Cortex of kidney (tissue), 1 donor: ENCODE measurements at places on chromosomes 7 and 10.

DNA sequence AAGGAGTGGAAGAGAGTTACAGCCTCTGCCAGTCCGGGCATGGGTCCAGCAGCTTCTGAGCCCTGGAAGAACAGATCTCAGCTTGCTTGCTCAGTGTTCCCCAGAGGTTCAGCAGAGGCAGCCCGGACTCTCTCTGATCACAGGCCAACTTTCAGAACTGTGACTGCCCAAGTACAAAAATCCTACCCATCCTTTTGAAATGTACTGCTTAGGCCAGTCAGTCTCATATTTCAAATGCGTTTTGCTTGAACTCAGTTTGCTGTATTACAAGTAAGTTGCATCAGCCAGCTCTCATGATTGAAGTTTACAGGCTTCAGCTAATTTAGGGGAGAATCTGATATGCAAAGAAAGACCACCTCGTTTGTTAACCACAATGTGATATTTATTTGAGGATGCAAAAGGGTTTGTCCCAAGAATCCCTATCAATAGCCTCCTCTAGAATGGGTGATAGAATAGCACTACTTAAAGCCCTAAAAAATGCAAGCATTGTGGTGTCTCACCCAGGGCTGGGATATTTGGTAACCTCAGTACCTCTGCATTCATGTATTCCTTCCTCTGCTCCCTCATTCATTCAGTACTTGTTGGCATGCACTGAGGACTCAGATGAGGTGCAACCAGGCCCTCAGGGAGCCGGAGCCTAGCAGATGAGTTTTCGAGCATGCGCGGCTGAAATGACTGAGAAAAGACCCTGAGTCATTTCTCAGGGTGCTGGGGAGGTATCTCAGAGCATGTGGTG, 7.0 kb downstream of the AIMP2 start:
- no peak for DNase-seq

- no peak for DNase-seq
Measured at GRCh38 chr7:100477871-100478267, 1.1 kb downstream of the TSC22D4 start.

DNA sequence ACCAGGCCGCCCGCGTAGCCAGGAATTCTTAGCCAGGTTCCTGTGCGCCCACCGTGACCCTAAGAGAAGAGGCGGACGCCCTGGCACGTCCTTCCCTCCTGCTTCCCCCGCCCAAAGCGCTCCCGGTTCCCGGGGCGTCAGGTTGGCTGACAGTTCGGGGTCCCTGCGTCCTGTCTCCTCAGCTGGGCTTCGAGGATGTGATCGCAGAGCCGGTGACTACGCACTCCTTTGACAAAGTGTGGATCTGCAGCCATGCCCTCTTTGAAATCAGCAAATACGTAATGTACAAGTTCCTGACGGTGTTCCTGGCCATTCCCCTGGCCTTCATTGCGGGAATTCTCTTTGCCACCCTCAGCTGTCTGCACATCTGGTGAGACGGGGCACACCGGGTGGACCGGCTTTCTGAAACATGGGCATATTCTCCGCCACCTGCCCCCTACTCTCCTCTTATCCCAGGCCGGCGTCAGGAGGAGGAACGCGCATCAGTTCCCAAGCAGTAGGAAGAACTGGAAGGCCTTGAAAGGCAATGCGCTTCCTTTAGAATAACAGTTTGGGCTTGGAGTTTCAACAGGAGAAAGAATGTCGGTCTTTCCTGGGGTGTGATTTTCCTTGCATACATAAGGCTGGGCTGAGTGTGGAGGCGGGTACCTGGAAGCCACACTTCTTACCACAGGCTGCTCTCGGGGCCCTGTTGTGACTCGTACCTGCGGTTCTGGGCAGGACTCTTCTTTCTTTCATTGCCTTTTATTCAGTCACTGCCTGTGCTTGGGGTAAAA, 728 bp downstream of the CAV2 start:
- DNase-seq, result no peak

- DNase-seq, result no peak
Measured at GRCh38 chr7:34036051-34036920, 130.9 kb downstream of the BMPER start.

DNA sequence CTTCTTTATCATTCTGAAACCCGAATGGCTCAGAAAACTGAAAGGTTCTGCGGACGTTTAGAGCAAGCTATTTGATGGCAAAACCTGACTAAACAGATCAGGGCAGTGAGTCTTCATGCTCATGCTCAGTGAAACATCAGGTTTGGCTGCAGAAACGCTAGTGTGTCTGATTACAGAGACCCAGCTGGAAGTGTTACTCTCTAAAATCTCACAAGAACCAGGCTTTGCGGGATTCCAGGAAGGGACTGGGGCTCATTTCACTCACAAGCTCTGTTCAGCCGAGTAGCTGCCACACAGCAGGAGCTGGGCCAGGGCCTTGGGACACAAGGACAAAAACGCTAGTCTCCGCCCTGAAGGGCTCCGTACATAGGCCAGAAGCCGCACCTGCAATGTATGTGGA, 2.9 kb downstream of the PITRM1 start:
- no peak for DNase-seq

DNA sequence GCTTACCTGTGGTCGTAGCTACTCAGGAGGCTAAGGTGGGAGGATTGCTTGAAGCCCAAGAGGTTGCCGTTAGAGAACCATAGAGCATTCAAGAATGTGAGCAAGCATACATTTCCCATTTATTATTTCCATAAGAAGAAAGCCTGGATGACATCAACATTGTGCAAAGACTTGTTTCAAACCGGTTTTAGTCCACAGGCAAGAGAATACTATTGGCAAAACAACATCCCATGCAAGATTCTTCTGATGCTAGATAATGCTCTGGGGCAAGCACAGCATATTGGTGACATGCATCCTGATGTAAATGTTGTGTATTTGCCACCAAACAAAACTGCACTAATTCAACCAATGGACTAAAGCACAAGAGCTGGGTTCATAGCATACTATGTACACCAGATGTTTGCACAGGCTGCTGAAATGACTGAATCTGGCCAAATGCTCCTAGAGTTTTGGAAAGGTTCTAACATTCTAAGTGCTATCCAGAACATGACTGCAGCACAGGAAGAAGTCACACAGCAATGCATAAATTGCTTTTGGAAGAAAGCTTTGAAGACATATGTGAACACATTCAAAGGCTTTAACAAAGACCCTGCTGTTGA, 42.6 kb downstream of the OTUD1 start:
- DNase-seq, result no peak

DNA sequence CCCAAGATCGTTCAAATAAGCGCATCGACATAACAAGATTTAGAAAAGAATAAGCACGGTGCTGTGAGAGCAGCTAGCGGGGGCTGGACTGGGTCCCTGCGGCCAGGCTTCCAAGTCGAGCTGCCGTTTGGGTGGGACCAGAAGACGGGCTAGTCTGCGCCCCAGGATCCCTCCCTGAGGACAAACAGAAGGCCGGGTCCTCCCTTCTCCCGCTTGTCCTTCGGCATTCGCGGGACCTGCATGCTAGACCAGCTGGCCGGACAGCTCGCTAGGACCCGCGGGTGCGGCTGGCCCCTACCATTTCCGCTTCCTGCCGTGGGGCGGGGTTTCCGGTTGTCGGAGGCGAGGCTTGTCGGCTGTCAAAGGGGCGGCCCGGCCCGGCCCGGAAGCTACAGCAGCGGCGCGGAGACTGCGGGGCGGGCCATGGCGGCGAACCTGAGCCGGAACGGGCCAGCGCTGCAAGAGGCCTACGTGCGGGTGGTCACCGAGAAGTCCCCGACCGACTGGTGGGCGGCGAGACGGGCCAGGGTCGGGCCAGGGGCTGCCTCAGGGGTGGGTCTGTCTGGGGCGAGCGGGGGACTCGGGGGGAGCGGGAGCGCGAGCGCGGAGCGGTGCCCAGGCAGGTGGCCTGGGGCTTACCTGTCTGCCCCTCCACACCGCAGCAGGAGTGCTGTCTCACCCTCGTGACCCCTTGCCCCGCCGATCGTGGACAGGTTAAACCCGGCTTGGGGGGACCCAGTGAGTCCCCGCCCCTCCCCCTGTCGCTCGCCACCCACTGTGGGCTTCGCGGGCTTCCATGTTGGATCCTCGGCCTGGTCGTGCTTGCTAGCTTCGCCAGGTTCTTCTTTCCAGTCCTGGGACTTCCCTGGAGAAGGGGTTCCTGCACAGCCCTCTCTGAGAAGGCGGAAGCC, at the start of gene DBNL:
DBNL (plus strand) TSS at position 388 of the 911 bp plus-strand sequence; CDS start at position 424, 36 bp downstream.
- DNase-seq, result peak; percentile 65

- DNase-seq, result no peak
Measured at GRCh38 chr7:70588191-70588921, 543.6 kb upstream of the GALNT17 start.

- DNase-seq, result no peak
Measured at GRCh38 chr10:101570428-101571270, 17.4 kb downstream of the POLL start.

GRCh38 chr10:46538155-46538554, 18.3 kb downstream of the GPRIN2 start:
- no peak for DNase-seq

GRCh38 chr10:73207883-73208282, 39.2 kb downstream of the DNAJC9 start:
- no peak for DNase-seq

DNA sequence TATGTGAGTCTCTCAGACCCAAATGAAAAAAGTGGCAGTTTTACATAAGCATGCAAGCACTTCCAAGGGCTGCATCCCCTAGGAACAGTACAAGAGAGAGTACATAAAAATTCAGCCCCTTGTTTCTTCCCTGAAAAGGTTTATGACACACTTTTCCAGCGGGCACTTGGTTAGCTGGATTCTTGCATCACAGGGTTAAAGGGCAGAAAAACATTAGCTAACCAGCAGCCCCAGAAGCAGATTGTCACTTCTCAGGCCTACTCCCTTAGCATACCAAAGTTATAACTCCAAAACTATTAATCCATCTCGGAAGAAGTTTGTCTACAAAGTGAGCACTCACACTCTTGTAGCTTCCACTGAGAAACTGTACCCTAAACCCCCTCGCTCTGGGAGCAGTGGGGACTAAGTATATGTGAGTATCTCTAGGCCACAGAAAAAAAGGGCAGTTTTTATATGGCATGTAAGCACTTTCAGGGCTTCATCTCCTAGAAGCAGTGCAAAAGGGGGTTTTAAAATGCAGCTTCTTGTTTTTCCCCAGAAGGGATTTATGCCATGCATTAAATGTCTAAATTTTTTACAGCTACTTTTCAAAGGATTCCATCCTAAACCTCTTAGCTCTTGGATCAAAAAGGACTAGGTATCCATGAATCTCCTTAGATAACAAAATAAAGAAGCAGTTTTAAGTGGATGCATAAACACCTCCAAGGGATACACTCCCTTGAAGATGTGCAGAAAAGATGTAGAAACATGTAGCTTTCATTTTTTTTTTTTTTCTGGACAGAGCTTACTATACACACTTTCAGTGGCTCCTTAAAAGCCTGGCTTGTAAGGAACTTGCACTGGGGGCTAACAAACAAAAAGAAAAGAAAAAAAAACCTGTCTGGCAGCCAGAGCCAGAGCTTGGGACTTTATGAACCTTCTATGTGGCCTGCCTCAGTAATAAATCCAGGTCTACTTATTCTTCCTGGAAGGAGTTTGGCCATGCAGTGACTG, 956.7 kb downstream of the CCSER2 start:
- DNase-seq, result no peak

GRCh38 chr7:45659496-45660139, 85.5 kb downstream of the ADCY1 start:
- DNase-seq, result no peak

DNA sequence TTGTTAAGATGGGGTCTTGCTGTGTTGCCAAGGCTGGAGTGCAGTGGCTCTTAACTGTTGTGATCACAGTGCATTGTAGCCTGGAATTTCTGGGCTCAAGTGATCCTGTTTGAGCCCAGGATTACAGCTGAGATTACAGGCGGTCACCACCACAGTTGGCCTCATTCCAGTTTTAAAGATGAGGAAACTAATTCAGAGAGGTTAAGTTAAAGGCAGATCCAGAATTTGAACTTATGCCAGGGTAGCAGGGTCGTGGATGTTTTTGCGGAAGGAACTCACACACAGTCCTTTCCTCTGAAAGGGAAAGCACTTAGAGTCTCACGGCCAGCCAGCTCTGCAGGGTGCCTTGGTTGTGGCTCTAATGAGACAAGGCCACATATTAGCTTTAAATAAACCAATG, 84.7 kb downstream of the MMRN2 start:
- no peak for DNase-seq

GRCh38 chr7:1229202-1229947, 3.3 kb upstream of the UNCX start:
- no peak for DNase-seq

DNA sequence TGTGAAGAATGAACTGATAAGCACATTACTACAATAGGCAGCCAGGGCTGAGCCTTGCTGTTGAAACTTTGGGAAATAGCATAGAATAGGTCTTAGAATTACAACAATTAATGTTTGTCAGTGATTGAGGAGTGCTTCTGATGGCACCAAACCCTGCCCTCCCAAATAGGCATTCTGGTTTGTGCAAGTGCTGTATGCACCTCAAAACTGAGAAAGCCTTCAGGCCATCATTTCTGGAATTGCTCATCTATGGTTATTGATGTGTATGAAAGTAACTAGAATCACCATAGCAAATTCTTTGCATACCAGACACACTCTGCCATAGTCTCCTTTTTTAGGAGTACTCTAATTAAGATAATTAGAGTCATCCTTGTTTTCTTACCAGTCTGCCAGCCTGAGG, 585.0 kb upstream of the MBL2 start:
- DNase-seq, result no peak

DNA sequence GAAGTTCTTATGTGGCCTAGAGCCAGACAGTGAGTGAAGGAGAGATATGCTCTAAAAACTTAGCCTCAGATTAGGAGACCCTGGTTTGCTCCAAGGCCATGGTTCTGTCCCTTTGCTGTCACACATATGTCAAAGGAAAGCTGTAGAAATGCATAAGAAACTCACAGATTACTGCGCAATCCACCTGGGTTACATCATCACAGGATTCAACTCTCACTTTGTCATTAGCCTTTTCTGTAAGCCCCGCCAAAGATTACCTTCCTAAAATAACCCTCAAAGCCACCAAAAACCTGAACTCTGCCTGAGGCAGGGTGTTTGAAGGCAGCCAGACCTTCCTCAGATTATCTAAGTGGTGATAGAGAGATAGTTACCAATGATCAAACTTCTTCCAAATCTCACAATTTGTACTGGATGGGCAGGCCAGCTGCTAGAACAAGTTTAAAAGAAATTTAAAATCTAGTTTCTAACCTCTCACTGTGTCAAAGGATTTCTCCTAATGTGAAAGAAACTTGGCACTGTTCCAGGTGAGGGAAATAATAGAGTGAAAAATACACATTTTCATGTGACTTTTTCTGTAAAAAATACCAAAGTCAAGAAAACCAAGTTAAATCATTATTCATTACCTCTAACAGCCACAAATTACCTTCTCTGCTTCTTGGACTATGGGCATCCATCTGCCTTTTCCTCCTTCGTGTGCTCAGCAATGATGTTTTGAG, 567.2 kb downstream of the SUGCT start:
- DNase-seq, result no peak

- DNase-seq, result no peak
Measured at GRCh38 chr7:84055904-84056605, 138.5 kb downstream of the SEMA3A start.

DNA sequence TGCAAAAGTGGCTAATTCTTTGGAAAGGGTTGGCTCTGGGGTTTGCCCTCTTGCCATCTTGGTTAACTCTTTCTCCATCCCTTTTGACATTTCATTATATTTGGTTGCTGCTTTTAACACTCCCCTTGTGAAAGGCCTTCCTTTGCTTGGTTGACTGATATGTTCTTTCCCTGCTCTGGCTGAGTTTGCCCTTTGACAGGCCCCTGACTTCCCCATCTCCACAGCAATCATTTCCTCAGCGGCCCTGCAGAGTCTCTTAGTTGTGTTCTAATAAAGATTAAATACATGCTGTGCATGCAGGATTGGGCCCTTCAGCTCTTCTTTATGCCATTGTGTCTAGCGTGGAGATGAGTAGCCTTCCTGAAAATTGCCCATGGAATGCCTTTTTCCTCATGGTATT, 84.5 kb upstream of the CSTF2T start:
- DNase-seq, result no peak
